Thyroid gland (tissue), 4 donors: ENCODE measurements at places on chromosomes 2 and 18. TPM values are rescaled to one million over a fixed set of nuclear protein-coding genes. Genes with fewer than 3 reads are reported as not detected.
A peak's percentile ranks its signal among the peaks of the same experiment; 100 is the strongest.

SERPINB2 gene
- total RNA-seq = not detected

CIB4 gene
- not detected for total RNA-seq

AGXT gene
- not detected for total RNA-seq

DNA sequence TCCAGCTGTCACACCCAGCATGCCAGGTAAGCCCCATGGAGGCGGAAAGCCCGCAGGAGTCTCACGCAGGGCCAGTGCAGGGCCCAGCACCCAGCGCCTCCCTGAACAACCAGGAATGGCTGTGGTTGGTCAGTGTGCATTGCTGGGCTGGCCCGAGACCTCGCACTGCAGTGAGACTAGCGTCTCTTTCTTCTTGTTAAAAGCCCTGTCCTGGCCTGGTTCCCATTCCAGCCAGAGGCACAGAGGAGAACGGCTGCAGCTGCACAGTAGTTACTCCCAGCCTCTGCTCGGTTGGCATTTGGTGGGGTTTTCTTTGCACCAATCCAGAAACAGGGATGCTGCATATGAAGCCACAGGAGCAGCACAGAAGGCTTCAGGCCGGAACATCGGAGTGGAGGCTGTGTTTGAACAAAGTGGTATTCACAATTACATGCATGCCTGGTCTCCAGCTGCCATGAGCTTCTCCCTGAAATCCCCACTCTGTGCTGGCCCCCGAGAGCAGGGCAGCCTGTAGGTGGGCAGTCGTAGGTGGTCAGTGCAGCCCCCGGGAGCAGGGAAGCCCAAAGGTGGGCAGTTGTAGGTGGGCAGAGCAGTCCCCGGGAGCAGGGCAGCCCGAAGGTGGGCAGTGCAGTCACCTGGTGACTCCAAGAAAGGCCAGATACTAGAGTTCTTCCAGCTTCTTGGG lies 163.7 kb upstream of the PXDN start:
- DNase-seq = peak; percentile 47

DNA sequence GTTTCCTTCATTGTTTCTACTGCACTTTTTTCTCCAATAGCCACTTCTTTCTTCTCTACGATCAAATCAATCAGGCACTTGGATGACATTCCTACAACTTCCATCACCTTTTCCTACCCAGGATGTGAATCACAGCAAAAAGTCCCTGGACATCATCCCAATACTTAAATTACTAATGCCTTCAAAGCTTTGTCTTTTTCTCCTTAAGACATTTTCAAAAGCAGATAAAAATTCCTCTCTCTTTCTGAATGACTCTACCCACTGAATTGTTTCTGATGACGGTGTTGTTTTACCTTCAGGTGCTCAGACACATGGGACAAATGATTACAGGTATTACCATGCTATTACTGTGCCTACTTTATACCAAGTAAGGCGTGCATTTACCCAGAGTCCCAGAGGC lies 500.9 kb downstream of the FBXO15 start:
- DNase-seq = no peak

- DNase-seq = no peak
These were observed 9.0 kb downstream of the TMEM247 start for GRCh38 chr2:46488389-46488788.

DNA sequence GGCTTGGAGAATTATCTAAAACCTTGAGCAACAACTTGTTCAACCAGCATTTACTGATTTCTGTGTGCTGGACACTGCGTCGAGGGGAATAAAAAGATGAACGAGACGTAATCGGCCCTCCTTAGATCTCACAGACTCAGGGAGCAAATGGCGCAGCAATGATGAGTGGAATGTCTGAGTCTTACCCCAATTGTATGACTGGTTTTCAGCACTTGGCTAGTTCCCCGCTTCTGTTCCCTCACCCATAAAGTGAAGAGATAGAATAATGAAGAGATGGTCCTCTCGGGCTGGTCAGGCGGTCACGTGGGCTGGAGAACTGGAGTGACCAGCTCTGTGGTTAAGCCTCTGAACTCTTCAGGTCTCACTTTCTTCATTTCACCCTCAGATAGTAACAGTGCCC lies 17.3 kb upstream of the GATA6 start:
- DNase-seq = no peak

- DNase-seq = no peak
These were observed 136.8 kb downstream of the ESCO1 start for GRCh38 chr18:21463718-21464117.

DNA sequence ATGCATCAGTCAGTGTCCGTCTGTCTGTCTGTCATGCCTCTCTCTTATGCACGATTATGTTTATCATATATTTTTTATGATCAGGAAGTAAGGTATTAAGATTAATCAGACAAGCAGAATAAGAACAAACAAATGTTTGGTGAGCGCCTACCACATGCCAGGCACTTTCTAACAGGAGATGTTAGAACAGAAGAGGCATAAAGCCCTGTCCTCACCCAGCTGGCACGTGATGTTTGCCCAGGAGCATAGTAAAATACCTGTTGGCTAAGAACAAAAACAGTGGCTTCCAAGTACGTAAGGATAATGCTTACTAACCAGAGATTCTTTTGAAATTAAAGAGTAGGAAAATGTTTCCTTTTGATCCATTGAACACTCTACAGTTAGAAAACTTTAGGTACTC lies 380.2 kb upstream of the RAB12 start:
- no peak for DNase-seq

DNA sequence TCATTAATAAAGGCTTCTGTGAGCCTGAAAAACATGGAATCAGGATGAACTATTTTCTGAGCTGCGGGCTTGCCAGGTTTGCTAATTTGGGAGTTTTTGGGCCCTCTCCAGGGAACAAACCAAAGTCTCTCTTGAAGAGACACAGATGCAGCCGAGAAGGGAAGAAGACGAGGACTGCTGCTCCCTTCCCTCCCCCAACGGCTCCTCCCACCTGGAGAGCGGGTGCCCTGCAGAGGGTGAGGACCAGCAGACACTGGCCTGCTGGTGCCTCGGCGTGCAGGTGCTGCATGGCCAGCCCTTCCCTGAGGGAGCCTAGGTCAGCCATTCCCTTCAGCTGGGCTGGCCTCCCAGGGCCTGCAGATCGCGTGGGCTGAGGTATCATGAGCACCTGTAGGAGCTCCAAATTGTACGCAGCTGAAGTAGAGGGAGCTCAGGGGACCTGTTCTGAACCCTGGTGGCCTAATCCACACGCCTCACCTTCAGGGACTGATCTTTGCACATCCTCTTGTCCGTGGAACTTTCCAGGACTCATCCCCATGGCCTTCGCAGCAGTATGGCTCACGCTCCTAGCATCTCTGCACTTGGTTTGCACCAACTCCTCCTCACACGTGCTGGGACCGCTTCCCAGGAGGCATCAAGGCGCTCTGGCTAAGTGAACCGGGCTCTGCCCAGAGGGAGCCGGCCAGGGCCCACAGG lies 19.5 kb downstream of the EMX1 start:
- DNase-seq = no peak

DNA sequence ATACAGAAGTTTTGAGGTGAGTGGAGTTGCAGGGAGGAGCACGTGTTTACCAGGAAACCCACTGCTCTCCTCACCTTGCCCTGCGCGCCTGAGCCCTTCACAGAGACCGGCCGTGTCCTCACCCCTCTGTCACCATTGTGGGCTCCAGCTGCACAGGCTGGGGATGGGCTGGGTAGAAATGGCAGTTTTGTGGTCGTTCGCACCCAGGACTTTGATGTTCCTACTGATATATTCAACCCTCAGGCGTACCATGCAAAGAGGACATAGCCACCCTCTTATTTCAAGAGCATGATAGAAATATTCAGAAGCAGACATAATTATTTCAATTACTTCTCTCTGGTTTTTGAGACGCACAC lies 78.2 kb downstream of the GBX2 start:
- no peak for DNase-seq

DNA sequence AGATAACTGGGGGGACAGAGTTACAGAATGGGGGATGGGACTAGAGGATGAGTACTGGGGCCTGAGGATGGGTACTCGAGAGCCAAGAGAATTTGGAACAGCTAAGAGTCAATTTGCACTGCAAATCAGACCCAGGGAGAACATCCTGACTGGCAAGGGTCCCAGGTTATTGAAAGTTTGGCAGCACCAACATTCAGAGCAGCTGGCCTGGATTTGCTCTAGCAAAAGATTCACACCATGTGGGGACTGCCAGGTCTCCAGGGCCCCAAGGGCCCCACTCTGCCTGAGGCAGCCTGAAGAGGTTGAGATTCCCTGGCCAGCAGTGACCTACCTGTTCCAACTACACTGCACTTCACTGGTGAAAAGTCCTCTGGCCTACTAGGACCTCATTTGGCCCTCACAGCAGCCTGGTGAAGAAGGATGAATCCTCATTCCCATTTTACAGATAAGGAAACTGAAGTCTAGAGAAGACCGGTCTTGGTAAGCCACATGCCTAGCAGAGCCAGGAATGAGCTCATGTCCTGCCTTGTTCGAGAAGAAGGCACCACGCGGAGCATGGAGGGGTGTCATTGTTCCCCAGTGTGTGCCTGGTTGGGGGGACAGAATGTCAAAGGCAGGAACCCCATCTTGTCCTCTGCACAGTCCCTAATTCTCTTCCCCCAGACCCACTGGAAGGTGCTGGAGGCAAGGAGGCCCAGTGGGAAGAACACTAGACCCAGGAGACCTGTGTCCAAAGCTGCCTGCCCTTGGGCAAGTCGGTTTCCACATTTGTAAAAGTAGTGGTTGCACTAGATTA lies 258.6 kb downstream of the TNS1 start:
- DNase-seq = no peak

DNA sequence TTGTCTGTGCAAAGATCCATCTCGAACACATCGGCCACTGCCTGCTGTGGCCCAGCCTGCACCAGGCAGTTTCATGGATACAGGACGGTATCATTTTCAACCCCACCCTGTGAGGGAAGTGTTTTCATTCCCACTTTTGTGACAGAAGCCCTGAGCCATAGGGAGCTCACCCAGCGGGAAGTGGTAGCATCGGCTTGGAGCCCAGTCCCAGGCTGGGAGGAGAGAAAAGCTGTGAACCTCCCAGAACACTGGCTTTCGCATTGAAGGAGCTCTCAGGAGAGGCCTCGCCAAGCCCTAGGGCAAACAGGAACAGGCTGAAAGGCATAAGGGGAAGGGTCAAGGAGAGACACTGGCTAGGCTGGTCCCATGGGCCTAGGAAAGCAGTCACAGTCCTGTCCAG lies 166.1 kb downstream of the TFCP2L1 start:
- no peak for DNase-seq

- no peak for DNase-seq
These were observed 243.3 kb downstream of the LOXHD1 start for GRCh38 chr18:46413684-46414083.

DNA sequence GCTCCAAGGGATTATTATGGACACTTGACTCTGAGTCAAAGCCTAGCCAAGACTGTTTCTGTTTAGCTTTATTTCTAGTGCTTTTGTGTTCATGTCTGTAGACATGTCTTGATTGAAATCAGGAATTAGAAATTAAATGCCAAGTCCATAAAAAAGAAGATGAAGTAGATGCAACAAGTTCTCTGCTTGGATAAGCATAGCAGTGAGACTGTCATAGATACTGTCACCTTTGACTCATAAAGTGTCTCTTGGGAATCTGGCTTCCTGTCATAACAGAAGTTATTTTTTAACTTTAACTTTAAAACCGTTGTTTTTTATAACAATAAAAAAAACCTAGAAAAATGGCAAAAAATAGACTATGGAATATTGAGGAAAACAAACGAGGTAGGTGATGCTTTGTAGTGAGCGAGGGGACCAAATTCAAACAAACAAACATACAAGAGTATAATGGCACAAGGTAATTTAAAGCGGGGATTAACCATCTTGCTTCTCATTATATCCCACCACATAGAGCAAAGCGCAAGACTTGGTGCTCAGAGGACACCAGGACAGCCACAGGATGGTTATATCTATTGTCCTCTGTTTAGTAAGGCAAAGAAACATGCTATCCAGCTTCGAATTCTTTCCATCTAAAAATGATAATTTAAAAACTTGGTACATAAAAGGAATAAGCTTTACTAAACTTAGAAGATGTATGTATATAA lies 64.6 kb downstream of the CD226 start:
- no peak for DNase-seq

DNA sequence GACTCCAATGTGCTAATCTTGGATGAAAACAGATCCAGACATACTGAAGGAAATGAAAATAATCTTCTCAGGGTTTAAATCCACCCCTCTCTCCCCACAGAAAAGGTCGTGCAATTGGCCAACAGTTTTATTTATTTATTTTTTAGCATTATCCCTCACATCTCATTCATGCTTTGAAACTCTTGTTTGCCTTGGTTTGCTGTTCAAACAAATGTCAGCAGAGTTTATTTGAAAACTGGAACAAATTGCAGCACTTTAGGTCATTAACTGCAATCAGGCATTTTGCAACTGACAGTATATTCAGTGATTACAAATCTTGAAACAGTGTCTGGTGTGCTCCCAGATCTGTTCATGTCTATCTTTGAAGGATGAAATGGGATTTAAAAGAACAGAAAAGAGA lies 220.6 kb downstream of the SLC4A10 start:
- DNase-seq = no peak

DNA sequence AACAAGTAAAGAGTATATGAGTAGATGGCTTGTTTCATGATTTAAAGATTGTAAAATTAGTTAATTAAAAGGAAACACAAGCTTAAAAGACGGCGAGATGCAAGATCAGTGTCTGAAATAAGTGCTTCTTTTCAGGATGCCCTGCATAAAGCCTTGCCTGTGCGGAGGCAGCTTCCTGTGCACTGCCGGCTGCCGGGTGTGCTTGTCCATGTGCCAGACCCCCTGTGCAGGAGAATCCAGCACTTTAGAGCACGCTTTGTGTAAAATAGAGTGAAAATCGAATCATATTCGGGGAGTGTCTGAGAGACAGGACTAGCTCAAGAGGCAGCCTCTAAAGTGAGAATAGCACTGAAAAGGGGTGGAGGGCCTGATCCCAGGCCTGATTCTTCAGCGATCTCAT lies 154.7 kb downstream of the CHST9 start:
- DNase-seq = no peak

DNA sequence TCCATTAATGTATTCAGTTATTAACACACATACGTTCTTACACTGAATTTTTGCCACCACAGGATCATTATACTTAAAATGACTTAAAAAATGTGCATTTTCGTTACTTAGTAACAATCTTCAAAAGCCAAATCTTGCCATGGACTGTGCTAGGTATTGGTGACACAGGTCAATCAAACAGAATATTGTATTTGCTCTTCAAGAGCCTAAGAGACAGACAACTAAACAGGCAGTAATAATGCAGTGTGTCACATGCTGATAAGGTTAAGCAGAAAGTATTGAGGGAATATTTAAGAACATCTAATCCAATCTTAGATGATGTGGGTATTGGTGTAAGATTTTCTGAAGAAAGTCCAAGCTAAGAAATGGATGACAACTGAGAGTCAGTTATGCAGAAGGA lies 56.9 kb downstream of the FBXO11 start:
- DNase-seq = no peak
